ENCODE measurements at places on chromosomes 5 and 9.
A peak's percentile ranks its signal among the peaks of the same experiment; 100 is the strongest.

- no peaks in the 10 kb centered on the region for H3K27me3 ChIP-seq
- peak overlapping the region; percentile 87 for H3K27ac ChIP-seq
- DNase-seq: peak; percentile 86
- H3K36me3 ChIP-seq: no peaks in the 10 kb centered on the region
These were observed 2.1 kb downstream of the EDIL3 start for GRCh38 chr5:84382363-84383295.

DNA sequence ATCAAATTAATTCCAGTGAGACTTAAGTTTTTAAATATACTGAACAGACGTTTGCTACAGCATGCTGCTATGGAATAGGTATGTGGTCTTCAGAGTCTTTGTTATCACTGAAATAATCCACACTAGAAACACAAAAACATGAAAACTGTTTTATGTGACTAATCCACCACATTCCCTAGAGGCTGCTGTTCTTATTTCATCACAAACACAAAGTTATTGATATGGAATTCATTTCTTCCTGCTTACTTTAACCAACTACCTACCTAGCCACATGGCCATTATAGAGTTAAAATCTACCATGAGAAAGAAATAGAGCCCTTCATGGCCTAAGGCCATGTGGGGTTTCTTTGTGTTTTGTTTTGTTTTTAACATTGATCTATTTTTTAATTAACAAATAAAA is 232.3 kb upstream of the PTGER4 start:
- 0 out of 2 replicates have a peak, but pooled peaks cover 7% of the 10 kb centered on the region for H3K4me1 ChIP-seq
- H3K4me3 ChIP-seq: no peak overlapping the region
- no peak overlapping the region for H3K27ac ChIP-seq
- no peak for DNase-seq
- no peaks in the 10 kb centered on the region for H3K27me3 ChIP-seq

DNA sequence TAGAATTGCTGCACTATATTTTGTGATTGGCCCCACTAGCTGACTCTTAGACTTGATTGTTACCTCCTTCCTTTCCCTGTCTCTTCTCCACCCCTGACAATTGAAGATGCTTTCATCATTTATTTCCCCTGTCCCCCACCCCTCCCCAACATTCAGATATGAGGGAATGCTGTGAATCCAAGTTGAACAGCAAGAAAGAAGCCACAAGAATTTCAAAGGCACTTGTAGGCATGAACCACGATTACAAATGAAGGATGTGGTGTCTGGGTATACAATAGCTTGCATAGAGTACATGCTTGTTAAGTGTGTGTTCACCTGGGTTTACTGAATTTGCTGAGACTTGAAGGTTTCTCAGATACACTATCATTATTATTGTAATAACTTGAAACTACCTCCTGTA is 78.3 kb upstream of the TRIO start:
- no peak overlapping the region for H3K27ac ChIP-seq
- H3K36me3 ChIP-seq: no peaks in the 10 kb centered on the region
- no peaks in the 10 kb centered on the region for H3K27me3 ChIP-seq
- no peak for DNase-seq
- no peak overlapping the region for H3K4me3 ChIP-seq

- DNase-seq: peak; percentile 73
- no peaks in the 10 kb centered on the region for H3K27me3 ChIP-seq
- H3K4me1 ChIP-seq: peaks cover 19% of the 10 kb centered on the region
- peak overlapping the region; percentile 33 for H3K27ac ChIP-seq
These were observed 10.5 kb upstream of the NDST1 start for GRCh38 chr5:150497274-150497988.

DNA sequence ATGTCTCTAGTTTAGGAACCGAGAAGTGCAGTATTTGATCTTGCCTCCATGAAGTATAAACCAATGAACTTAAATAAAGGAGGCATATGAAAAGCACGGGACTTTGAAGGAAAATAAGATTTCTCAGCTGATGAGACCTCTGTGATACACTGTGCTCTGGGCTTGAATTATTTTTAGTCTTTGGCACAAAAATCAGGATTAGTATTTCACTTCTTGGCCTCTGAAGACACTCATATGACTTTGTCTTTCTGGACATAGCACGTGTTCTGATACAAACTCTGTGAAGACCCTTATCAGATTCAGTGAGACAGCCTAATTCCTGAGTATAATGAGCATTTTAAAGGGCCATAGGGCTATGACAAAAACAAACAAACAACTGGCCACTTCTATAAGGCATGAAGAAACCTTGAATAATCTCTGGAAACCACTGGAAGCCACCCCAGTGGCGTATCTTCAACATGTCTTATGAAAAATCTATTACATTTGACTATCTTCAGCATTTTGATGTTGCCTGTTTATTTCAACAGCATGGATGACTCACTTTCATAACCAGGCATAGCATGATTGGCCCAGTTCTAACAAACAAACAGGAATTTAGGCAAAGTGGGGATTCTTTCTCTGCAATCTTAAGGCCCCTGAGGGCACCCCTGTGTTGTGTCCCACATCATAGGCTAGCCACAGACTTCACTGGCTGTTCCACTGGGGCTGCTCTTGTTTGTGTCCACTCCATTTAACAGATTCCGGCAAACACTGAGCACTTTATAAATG is 90.3 kb upstream of the ZNF462 start:
- no peaks in the 10 kb centered on the region for H3K36me3 ChIP-seq
- no peaks in the 10 kb centered on the region for H3K27me3 ChIP-seq
- no peak overlapping the region for H3K27ac ChIP-seq
- no peak overlapping the region for H3K4me3 ChIP-seq
- DNase-seq: no peak

DNA sequence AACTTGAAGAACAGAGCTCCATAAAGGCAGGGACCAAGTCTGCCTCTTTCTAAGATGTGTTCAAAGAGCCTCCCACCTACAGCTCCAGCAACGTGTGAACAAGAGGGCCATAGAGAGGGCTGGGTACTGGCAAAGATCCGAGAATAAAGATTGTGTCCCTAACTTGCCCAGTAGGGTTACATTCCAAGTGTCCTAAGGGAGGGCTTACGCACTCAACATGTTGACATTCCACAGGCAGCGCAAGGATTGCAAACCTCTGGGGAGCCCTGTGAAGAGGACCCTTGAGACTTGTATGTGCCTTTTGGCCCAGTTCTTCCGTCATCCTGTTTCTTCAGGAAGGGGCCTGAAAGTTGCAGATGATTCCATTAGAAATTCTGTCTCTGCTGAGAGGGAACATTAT is 48.2 kb upstream of the ENTREP1 start:
- H3K27ac ChIP-seq: no peak overlapping the region
- H3K27me3 ChIP-seq: no peaks in the 10 kb centered on the region
- no peak for DNase-seq

DNA sequence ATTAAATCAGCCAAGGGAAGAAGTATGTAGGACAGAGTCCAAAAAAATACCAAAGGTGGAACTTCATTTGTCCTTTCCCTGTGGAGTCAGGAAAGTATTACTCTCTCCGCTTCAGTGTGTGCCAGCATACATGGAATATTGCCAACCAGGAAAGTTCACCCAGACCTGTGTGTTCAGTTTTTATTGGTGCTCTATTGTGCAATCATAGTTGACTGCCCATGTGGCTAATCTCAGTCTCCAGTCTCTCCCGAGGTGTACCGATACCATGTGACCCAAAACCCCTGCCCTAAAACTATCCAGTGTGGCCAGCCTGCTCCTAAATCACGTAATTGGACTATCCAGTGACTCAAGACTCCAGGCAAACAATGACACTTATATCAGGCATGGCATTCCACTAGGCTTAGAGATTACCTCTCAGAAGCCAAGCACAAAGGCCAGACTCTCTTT is 38.8 kb downstream of the NFX1 start:
- H3K4me3 ChIP-seq: no peak overlapping the region
- no peaks in the 10 kb centered on the region for H3K4me1 ChIP-seq
- DNase-seq: no peak
- no peak overlapping the region for H3K27ac ChIP-seq
- H3K36me3 ChIP-seq: peaks cover 64% of the 10 kb centered on the region

DNA sequence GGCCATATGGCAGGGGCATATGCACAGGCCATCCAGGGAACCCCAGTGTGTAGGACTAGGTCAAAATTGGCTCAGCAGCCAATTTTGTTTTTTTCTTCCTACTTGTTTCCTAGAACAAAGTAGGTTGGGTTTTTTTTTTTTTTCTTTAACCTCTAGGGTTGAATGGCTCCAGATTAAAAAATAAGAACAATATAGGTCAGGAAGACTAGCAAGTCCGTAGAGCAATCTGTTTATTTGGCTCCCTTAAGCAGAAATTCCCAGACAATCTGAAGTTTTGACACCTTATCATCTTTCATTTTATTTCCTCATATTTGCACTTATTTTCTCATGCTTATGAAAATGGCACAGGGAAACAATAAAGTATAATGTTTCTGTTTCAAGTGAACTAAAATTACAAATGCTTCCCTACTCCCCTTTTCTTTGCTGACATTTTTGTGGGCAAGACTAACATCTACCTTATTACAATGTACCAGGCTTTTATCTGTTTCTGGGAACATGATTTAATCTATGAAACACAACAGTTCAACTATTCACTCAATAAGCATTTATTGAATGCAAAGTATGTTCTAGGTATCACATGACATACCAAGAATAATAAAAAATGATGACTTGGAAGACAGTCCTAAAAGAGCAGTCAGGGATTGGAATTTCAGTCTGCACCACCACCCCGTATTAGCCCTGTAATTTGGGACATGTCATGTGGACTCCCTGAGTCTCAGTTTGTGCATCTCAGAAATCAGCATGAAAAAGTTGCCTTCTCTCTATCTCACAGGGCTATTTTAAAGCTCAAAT is 30.5 kb downstream of the TLR4 start:
- H3K27ac ChIP-seq: no peak overlapping the region
- no peak overlapping the region for H3K4me3 ChIP-seq
- H3K36me3 ChIP-seq: no peaks in the 10 kb centered on the region
- DNase-seq: no peak

- H3K4me1 ChIP-seq: peaks cover 13% of the 10 kb centered on the region
- H3K36me3 ChIP-seq: peaks cover 67% of the 10 kb centered on the region
- H3K4me3 ChIP-seq: no peak overlapping the region
- DNase-seq: no peak
- no peaks in the 10 kb centered on the region for H3K27me3 ChIP-seq
These were observed 5.7 kb upstream of the C5orf15 start for GRCh38 chr5:133974142-133974541.

DNA sequence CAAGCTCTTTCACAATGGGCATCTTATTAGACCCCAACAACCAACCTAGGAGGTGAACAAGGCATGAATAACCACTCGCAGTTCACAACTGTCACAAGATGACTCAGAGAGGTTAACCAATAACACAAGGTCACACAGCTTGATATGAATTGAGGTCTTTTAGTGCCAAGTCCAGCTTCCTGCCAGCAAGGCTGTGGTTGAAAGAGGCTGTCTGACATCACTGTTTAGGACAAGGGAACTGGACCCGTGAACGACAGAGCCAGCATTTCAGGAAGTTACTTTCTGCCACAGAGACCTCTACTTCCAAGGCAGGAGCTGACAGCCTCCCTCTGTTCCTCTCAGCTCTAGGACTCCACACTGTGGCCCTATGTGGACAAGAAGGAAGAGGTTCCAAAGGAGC is 53.4 kb upstream of the ALDH1B1 start:
- no peaks in the 10 kb centered on the region for H3K27me3 ChIP-seq
- no peak overlapping the region for H3K27ac ChIP-seq

DNA sequence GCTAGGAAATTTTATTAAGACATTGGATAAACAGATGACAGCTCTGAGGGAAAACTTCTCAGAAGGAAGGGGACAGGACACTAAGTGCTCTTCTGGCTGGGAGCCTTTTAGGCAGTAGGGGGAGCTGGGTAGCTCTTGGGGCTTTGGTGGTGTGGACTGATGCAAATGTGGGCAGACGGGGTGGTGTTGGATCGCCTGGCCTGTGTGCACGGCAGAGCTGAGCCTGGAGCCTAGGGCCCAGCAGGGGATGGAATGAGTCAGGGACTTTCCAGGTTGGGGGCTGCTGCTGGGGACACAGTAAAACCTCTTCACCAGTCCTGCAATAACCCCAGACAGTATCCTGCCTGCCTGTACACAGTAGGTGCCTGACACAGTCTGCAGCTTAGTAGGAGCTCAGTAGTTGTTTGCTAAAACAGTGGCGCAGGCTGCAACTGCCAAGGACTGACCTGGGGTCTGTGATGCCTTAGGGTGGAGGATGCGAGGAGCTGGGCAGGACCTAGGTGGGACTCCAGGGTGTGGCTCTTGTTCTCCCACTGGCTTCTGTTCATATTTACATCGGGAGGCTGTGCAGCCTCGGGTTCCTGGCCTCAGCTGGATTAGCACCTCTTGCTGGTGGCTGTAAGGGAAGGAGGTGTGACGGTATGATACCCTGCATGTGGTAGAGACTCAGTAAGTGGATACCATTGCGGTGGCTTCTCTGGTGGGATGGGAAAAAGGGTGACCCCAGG is 83.8 kb downstream of the DAB2IP start:
- DNase-seq: peak; percentile 62
- H3K27ac ChIP-seq: no peak overlapping the region
- no peaks in the 10 kb centered on the region for H3K27me3 ChIP-seq
- no peak overlapping the region for H3K4me3 ChIP-seq

DNA sequence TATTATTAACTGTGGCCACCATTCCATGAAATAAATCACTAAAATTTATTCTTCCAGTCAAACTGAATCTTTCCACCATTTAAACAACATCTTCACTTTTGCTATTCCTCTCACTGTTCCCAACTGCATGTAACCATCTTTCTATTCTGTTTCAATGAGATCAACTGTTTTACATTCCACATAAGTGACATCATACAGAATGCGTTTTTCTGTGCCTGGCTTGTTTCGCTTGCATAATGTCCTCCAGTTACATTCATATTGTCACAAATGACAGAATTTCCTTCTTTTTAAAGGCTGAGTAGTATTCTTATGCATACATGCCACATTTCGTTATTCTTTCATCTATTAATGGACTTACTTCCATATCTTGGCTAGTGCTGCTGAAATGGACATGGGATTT is 738.2 kb downstream of the SEMA5A start:
- no peaks in the 10 kb centered on the region for H3K36me3 ChIP-seq
- no peaks in the 10 kb centered on the region for H3K27me3 ChIP-seq
- H3K4me3 ChIP-seq: no peak overlapping the region
- no peak overlapping the region for H3K27ac ChIP-seq
- no peaks in the 10 kb centered on the region for H3K4me1 ChIP-seq

DNA sequence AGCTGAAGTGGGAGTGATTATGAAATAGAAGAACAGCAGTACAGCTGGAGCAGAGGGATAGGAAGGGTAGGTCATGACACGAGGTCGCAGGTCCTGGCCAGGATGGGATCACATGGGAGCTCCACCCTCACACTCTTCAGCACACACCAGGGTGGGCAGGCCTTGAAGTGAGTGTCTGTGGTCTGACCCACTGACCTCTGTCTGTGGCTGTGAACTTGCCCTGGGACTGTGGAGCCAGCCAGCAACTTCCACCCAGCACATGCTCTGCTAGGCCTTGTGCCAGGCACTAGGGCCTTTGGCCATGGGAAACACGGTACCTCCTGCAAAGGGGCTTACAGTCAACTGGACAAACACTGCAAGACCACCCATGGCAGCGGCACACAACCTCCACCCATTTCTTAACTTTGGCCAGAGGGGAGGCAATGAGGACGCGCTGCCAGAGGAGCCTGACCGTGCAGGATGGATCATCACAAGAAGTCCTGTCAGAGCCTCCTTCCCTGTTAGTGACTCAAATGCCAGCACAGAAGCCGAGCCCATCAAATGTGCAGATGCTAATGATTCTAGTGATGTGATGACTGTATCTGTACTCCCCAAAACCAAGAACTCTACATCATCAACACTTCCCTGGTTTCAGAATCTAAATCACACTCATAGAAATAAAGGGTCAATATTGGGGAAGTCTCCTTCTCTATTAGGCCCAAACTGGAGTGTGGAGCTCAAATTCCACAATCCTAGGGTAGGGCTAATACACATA is 113.6 kb downstream of the DPYSL3 start:
- DNase-seq: no peak
- H3K36me3 ChIP-seq: peaks cover 6% of the 10 kb centered on the region
- H3K27me3 ChIP-seq: no peaks in the 10 kb centered on the region
- no peak overlapping the region for H3K4me3 ChIP-seq
- H3K4me1 ChIP-seq: no peaks in the 10 kb centered on the region
